ENCODE measurements at places on chromosomes 1 and 21.

GRCh38 chr21:34897828-34898227, 151.3 kb downstream of the RUNX1 start:
- DNase-seq = no peak

DNA sequence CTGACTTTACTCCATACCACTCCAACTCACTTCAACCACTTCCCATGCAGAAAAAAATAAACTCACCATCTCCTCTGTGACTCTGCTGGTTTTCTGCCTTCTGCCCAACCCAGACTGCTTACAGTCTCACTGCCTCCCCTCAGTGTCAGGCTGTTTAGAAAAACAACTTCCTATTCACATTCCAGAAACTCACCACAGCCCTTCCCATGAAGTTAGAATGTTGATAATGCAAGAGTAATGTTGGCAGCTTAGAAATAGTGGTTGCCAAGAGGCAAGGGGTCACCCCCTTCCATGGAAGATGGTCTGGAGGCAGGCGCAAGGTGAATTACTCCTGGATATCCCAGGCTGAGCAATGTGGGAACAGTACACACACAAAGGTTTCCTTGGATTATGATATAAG, at the start of gene SELP:
SELP (minus strand) TSS at position 119 of the 400 bp plus-strand sequence; CDS start at position 69, 50 bp downstream.
- no peak for DNase-seq

- DNase-seq = peak; percentile 38
These were observed 548 bp downstream of the B3GALT5 start for GRCh38 chr21:39613041-39613934.

- DNase-seq = no peak
These were observed 77.4 kb downstream of the SCMH1 start for GRCh38 chr1:41164727-41165126.

DNA sequence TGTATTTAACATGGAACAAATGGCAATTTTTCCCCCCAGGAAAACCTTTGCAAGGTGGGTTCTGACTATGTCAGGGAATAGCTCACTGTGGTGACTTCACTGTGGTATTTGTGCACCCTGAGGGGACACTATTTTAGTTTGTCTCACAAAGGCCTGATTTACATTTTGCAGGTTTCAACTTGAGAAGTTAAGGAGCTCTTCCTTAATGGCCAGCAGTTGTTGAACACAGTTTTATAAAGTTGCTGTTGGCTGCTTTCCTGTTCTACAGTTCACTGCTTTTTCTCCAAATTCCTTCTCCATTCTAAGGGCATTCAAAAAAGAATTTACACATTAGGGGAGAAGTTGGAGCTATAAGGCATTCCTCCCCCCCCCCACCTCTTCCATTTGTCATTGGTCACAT, 4.6 kb downstream of the LAMC1 start:
- DNase-seq = no peak

- DNase-seq = no peak
These were observed 480.6 kb downstream of the SETD4 start for GRCh38 chr21:35579520-35580293.

DNA sequence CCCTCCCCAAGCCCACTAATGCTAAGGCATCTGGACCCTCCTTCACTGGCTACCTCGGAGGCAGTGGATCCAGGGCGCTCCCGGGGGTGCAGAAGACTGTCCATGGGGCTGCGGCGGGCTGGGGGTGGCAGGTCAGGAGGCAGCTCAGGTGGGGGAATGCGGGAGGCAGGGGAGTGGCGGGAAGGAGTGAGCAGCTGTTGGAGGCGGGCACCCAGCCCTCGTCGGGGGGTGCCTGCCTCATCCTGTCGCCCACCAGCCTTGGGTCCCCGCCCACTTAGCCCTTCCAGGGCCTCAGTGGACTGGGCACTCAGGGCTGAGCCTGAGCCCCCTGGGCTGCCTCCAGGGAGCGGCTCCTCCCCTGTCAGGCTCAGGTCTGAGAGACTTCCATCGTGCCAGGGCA, 10.7 kb upstream of the GATAD2B start:
- no peak for DNase-seq

- DNase-seq = no peak
These were observed 718.8 kb upstream of the TMPRSS15 start for GRCh38 chr21:19122356-19122755.
